Hippocampal formation (tissue), 2 donors: ENCODE measurements at places on chromosomes 1 and 21.

DNA sequence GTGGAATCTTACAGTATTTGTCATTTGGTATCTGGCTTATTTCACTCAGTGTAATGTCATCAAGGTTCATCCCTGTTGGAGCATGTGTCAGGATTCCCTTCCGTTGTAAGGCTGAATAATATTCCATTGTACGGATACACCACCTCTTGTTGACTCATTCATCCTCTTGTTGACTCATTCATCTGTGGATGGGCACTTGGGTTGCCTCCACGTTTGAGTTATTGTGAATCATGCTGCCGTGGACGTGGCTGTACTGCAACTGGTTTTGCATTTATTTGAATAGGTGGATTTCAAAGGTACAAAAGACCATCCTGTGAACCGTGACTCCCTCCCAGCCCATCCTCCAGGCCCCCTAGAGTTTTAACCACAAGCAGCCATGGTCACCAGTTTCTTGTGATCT lies 11.9 kb upstream of the TCP10L start:
- no peak for DNase-seq

- DNase-seq: no peak
Measured at GRCh38 chr1:241742084-241742483, 90.0 kb downstream of the WDR64 start.

DNA sequence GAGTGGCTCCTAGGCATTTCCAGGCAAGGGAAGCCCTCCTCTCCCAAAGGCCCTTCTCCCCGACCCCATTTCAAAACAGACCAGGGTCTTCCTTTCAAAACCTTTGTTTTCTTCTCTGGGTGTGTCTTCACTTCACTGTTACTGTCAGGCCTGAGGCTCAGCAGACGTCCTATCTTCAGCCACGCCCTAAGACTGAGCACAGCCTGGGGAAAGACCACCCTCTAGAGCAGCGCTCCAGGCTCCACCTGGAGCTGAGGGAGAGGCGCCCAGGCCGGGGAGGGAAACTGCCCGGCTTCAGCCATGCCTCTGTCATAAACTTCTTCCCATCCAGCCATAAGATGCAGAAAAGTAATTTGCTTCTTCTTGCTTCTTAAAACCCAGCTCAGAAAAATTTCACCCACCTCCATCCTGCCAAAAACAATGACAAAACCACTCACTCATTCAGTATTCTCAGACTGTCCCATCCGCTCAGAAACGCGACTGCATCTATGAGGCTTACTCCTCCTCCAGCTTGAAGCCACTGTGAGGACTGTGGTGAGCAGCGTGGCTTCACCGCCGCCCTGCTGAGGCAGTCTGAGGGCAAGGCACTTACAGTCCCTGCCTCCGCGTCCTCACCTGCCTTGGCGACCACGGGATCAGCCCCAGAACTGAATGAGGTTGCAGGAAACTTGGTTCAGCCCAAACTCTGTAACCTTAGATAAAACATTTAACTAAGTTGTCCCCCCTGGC lies 36.1 kb downstream of the VN1R5 start:
- no peak for DNase-seq

DNA sequence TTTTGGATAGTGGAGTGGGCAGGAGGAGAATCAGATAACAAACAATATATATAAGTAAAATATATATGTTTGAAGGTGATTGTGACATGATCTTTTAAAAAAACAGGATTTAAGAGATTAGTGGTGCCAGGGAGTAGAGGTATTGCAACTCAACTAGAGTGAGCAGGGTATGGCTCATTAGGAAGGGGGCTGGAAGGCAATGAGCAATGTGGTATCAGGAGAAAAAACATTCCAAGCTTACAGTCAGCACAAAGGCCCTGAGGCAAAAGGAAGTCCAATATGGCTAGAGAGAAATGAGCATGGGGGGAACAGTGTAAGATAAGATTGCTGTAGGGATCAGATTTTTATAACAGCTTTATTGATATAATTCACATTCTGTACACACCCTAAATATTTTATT lies 5.3 kb upstream of the GADD45A start:
- no peak for DNase-seq

DNA sequence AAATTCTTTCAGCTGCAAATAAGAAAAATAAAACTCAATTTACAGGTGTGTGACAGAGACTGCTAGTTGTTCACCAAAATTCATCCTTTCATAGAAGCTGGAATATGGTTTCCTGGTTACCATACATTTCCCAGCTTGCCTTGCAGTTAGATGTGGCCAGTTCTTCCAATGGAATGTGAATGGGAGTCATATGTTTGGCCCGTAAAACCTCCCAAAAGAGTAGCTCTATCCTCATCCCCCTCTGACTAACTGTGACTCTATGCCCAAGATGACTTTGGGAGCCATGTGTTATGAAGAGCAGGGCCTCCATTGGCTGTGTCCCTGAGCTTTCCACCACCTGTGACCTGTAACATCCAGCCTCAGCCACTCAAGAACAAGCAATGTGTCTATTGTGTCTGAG lies 90.6 kb upstream of the NGF start:
- no peak for DNase-seq

- DNase-seq: no peak
Measured at GRCh38 chr1:86085741-86086409, 70.7 kb downstream of the COL24A1 start.

GRCh38 chr1:151529781-151530180 lies 10.3 kb upstream of the TUFT1 start:
- DNase-seq: no peak

GRCh38 chr1:24392982-24393650 lies 20.5 kb downstream of the STPG1 start:
- no peak for DNase-seq

DNA sequence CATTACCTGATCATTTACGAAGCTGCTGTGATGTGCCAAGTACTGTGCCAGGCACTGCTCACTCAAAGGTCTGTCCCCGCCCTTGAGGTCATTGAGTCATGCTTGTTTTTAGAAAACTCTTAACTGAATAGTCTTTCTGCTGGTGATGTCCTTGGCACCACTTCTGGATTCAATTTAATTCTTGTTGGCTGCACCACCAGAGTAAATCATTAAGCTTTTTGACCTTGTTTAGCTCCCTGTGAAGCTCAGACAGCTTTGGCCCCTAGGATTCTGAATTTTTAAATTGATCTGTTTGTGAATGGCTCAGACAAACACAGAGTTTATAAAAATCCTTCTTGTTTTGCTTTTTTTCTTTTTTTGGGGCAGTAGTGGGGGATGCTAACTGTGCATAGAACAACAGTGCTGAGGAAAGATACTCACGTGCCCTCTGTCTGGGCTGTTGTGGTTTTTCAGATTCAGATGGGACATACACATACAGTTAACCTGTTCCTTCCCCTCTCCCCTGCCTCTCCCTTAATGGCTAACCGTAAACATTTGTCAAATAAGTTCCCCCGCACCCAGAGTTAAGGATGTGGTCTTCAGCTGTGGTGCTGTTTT lies 67.6 kb downstream of the MTR start:
- no peak for DNase-seq

DNA sequence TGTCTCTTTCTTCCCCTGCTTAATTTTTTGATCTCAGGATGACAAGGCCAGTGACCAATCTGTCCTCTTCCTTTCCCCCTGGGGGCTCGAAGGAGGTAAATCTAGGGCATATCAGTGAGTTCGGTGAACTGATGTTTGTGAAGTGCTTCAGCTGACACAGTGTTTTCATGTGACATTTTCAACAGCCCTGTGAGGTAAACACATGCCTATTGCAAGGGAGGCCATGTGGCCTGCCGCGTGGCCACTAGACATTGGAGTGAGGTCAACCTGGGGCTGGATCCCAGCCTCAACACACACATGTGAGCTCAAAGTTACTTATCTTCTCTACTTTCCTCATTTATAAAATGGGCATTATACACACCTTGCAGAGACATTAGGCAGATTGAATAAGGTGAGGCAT lies 126.3 kb downstream of the PLPP3 start:
- no peak for DNase-seq

GRCh38 chr21:30233228-30234020 lies 17.5 kb upstream of the CLDN8 start:
- DNase-seq: no peak

GRCh38 chr1:211497489-211498045 lies 5.6 kb upstream of the RD3 start:
- no peak for DNase-seq

GRCh38 chr1:194830387-194830786 lies 1644.0 kb upstream of the B3GALT2 start:
- DNase-seq: no peak

- DNase-seq: peak; percentile 35
Measured at GRCh38 chr21:19547951-19548840, 1144.6 kb upstream of the TMPRSS15 start.

- DNase-seq: no peak
Measured at GRCh38 chr1:41658431-41659158, 174.1 kb upstream of the EDN2 start.

GRCh38 chr1:195188821-195189220 lies 1419.4 kb downstream of the KCNT2 start:
- no peak for DNase-seq

- DNase-seq: no peak
Measured at GRCh38 chr1:34625521-34626015, 129.3 kb upstream of the GJB5 start.

GRCh38 chr1:243562473-243562872 lies 287.6 kb downstream of the AKT3 start:
- DNase-seq: no peak

GRCh38 chr1:182087304-182087703 lies 25.8 kb upstream of the ZNF648 start:
- no peak for DNase-seq

DNA sequence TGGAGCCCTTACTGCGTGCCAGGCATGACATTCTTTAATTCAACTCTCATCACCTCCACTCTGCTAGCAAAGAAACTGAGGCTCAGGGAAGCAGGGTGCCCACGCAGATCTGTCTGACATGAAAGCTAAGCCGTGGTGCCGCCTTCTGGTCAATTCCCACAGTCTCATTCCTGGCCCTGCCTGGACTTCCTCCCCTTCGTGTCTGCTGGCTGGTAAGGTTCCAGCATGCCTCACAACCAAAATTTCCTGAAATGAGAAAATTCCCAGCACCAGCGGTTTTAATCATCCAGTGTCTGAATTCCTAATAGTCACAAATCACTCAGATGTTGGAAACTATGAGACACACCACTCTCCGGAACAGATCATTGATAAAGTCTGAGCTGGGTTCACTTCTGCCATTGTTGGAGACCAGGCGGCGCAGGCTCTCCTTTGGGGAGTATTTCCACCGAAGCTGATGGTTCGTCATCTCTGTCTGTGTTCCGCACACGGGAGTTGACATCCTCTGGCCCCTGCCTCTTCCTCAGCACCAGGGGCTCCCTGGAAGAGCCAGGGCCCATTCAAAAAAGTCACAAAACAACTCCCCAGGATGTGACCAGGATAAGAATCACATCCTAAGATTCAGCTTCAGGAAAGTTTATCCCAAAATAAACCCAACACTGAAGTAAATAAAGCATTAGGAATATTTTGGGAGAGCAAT lies 167.7 kb downstream of the PLPP3 start:
- peak; percentile 19 for DNase-seq
